ENCODE measurements at places on chromosomes 2 and 18. TPM values are rescaled to one million over a fixed set of nuclear protein-coding genes. Genes with fewer than 3 reads are reported as not detected.

MEX3C gene
- total RNA-seq, result 109 TPM

DNA sequence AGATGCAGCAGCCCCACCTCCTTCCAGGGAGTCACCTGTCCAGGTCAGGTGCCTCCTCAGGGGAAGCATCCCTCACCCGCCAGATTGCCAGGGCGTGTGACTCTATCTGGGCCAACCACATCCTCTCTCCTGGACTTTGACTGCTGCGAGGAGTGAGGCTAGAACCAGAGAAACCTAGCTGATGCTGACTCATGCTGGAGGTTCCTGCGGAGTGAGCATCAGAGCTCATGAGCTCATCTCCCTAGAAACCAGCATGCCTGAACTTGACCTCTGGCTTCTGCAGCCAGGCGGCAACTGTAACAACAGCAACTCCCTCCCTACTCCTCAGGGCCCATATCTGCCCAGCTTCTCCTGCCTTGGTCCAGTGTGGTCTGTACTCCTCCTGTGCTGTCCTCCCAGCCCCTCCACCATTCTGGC lies 28.3 kb upstream of the NT5DC4 start:
- peak; percentile 49 for DNase-seq

- DNase-seq, result no peak
These were observed 65.1 kb upstream of the CTLA4 start for GRCh38 chr2:203802342-203803052.

GRCh38 chr18:20997371-20997770 lies 114.2 kb downstream of the ROCK1 start:
- DNase-seq, result peak; percentile 5

GRCh38 chr2:36339607-36340218 lies 15.9 kb upstream of the CRIM1 start:
- no peak for DNase-seq

CACNB4 gene
- total RNA-seq, result 9.8 TPM

- DNase-seq, result peak; percentile 77
These were observed 382.3 kb upstream of the CRIM1 start for GRCh38 chr2:35973132-35973736.

DNA sequence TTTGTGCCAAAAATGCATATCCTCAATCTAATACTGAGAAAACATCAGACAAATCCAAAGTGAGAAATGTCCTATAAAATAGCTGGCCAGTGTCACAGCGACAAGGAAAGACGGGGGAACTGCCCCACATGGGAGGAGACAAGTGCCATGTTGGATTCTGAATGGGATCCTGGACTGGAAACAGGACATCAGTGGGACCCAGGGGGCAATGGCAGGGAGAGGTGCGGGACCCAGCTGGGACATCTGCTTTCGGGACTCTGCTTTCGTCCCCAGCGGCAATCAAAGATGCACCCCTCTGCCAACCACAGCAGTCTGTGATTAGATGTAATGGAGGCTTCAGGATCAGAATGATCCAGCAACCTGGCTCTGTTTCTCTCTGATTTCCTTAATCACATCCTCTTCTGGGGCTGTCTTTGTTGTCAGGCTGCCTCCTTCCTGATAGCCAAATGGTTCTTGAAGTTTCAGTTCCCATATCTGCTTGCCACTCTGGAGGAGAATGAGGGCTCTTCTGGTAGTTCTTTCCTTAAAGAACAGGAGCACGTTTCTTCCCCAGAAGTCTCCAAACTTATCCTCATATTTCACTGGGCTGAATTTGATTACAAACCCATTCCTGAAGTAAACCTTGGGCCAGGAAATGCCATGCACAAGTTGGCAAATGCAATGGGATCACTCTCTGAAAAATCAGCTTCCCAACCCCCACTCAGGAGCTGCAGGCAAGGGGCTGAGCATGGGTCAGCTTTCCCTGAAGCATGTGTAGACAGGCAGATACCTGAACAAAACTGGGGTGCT lies 13.6 kb upstream of the PROC start:
- no peak for DNase-seq

RGPD8 gene
- 4.9 TPM for total RNA-seq

CSRNP3 gene
- 3.8 TPM for total RNA-seq

DNA sequence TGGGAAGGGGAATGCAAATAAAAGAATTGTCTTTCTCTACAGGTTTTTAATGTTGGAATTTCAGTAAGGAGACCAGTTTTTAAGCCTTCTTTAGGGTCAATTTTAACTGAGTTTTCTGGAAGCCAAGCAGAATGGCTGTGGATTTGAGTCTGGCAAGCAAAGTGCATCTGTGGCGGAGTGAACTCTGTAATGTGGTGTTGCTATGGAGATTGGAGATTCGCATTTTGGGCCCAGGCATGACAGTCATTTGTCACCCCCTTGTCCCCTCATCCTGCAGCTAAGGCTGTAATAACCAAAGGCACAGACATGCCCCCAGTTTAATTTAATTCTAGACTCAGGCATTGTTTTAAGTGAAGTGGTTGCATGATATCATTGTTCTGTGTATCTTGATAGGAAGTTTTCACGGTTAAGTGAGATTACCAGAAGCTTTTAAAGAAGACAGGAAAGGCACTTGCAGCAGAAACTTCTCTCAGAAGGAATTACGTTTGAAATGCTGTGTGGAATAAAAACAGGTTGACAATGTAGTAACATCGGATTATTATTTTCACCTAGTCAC lies 30.6 kb downstream of the ARMC9 start:
- no peak for DNase-seq

DNA sequence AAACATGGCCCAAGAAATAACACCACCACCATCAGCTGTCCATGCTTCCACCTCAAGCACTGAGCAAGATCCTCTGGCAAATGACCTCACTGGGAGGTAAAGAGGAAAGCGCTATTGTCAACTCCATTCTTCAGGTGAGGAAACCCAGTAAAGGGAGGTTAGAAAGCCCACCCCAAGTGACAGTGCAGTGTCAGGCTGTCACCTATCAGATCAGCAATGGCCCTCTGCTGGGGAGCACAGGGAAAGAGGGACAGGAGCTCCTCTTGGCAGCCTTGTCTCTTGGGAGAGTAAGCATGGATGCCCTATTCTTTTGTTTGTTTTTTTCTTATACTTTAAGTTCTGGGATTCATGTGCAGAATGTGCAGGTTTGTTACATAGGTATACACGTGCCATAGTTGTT lies 104.3 kb upstream of the DAPL1 start:
- no peak for DNase-seq

NGEF gene
- 5.4 TPM for total RNA-seq

GRCh38 chr2:212392043-212392442 lies 146.6 kb downstream of the ERBB4 start:
- DNase-seq, result no peak

EMILIN1 gene
- total RNA-seq, result 4.8 TPM

GRCh38 chr2:212193056-212193455 lies 345.5 kb downstream of the ERBB4 start:
- no peak for DNase-seq

DNA sequence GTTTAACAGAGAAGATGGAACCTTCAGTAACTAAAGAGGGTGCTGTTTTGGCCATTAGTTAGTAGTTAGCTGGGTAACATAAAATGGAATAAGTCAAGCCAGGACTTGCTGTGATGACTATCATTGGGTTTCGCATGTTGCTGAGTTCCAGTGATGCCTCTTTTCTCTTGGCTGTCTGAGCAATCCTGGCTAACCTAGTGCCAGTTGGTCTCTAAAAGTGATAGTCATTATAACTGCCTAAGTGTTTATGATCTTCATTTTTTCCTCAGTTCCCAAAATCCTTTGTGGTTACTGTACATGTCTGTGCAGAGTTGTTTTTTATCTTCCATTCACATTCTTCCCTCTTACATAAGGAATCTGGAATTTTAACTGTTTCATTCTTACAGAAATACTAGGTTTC lies 33.4 kb downstream of the WDR43 start:
- DNase-seq, result no peak

- no peak for DNase-seq
These were observed 150.6 kb upstream of the GALNT5 start for GRCh38 chr2:157106950-157107349.

DNA sequence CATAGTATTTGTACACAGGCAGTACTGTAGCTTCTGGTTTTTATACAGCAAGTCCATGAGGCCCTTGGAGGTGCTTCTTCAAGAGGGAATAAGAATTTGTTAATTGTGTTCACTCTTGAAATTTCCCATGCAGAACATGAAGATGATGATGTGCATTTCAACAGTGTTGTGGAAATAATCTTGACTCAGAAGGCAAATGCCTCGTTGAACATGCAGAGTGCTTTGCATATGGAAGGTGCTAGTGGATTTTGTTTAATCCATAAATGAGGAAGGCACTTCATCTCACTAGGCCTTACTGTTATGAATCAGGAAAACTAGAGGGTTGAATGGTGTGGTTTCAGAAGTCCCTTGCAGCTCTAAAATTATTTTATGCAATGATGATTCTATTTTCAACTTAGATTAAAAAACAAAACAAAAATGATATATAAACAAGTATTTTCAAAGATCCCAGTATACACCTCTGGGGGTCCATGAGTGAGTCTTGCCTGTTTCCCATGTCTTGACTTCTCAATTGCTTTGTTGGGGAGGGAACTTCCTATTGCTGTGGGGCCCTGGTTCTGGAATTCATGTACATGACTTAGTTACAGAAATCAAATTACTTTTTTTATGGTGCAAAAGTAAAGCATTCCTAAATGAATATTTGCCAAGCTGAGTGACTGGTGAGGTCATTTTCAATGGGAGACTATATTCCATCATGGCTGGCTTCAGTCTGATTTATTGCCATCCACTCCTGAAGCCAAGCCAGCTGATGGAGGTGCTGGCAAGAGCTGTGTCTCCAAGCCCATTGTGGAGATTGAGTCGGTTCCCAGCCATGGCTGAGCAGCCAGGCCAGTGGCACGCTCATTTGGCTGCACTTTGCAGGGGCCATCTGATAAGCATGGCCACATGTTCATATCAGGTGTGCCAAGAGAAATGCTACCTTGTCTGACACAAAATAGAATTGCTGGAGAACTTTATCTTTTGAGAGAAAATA lies 56.5 kb downstream of the MGAT5 start:
- no peak for DNase-seq

DQX1 gene
- total RNA-seq, result 0.74 TPM

DNA sequence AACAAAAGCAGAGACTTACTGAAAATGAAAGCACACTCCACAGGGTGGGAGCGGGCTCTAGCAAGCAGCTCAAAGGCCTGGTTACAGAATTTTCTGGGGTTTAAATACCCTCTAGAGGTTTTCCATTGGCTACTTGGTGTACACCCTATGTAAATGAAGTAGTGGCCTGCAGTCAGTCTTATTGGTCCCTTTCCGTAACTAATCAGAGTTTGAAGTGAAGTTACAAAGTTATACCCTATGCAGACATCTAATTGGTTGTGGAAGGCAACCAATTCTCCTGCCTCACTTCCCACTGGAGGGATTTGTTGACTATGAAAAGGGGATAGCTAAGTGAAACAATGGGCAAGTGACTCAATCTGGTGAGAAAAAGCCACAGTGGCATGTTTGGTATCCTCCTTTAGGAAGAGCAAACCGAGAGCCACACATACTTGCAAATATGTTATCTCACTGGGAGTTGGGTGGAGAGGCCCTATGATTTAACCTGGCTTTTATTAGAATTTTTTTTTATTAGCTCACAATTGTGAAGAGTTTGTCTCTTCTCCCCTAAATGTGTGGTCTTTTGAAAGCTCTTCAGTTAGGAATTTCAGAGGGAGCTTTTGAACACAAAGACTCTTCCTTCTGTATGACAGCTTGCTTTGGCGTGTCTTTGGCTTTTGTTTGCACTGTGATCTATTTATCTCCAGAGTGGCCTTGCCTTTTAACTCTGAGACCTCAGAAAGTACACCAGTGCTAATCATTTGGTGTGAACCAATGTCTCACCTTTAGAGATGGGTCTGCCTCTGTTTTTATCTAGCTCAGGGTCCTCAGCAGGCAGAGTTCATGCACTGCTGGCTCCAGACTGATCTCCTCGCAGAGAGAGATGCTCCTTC lies 69.6 kb downstream of the MAP4K4 start:
- DNase-seq, result peak; percentile 64

KCNJ13 gene
- not detected for total RNA-seq

RTP5 gene
- total RNA-seq, result 0.50 TPM

DNA sequence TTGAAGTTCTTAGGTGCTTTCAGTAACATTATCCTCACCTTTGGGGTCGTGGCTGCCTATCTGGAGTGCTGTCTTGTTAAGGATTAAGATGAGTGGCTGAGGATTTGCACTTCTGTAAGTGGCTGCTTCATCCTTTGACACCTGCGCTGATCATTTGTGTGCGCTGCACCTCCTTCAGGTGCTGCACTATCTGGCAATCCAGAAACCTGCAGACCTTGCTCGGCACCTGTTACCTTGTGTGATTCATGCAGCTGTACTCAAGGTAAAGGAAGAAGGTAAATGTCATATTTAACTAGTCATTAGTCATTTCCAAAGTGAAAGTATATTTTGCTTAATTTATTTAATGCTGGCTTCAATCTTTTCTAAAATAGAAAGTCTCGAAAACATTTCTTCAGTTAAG lies 110.3 kb downstream of the RAB3GAP1 start:
- no peak for DNase-seq

DNA sequence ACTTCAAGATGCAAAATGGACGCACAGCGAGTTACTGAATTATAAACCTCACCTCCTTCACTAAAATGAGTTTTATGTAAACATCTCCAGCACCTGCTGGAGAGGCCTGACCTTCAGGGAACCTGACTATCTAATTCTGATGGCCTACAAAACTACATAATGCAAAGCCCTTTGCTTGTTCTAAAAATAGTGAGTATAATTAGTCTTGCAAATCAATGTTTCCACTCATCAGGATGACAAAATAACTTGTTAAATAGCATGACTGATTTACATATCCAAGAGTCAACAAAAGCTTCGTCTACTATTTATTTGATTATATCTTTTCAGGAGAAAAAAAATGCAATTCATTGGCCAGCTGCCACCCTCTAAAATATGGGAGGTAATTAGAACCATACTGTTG lies 326.3 kb upstream of the MC4R start:
- peak; percentile 1 for DNase-seq

DUSP28 gene
- 2.7 TPM for total RNA-seq

DNA sequence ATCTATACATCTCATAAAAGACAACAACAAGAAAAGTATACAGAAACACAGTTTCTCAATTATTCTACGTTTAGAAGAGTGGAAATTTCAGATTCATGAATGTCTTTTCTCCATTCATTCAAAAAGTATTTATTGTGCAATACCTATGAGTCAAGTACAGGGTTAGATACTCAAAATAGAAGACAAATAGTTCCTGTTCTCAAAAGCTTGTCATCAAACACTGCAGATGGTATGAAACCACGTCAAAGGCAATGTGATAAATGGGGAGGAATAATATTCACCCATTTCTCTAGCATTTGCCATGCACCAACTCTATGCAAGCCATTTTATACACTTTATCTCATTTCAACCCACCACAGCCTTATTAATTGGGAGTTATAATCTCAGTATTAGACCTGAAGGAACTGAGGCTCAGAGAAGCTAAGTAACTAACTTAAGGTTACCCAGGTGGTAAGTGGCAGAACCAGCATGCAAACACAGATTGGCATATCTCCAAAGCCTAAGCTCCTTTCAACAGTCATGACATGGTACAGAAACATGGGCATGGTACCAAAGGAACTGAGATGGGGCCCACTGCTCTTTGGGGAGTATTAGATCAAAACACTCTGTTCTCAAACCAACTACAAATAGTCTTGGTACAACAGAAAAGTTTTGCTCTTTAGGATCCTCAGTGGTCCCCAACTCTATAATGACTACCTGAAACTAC lies 67.2 kb upstream of the NPAS2 start:
- no peak for DNase-seq

- no peak for DNase-seq
These were observed 1584.3 kb upstream of the ACVR2A start for GRCh38 chr2:146260551-146260950.

- DNase-seq, result no peak
These were observed 37.6 kb downstream of the NPC1 start for GRCh38 chr18:23548719-23549118.
